ENCODE measurements at places on chromosomes 2 and 18.

GRCh38 chr2:30666266-30666874 is 140.9 kb downstream of the CAPN13 start:
- no peak for DNase-seq

DNA sequence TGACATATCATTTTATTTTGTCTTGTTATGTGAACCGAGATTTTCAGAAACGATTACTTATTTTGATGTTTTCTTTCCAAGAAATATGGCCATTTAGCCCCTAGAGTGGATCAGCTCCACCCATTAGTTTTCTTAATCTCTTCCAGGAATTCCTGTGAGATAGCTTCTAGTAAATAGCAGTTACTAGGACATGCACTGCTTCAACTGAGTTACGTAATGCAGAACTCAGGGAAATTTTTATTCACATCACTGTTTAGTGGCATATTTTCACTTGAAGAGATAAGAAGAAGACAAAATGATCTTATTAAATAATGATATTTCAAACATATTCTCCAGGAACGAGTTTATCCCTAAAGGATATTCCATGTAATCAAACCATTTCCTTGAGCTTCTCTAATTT is 573.5 kb upstream of the CNTNAP5 start:
- no peak for DNase-seq

DNA sequence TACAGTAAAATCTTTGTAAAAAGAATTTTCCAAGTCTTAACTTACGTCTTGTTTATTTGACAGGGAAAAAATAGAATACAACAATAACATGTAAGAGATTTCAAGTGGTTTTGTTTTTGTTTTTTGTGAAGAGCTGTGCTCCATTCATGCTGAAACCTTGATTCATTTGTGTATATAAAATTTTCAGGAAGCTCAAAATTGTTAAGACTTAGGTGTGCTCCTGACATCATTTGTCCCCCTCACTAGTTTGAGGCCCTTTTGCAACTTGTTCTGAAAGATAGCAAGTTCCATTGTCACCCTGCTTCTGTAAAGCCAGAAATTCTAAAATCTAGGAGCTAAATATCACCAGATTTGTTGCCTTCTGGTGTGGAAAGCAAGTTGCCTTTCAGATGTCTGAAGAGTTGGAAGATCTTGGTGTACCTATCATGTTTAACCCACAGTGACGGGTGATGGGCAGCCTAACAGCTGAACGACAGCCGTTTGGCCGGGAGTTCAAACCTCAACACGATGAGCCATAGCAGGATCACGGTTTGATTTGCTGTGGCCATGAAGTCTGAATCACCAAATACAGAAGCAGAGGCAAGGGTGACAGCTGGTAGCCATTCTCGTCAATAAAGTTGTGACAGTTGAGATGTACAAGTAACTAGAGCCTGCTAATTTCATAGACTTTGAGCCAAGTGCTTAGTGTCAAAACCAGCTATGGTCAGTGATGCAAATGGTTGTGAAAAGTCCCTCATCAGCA is 205.5 kb upstream of the SP5 start:
- no peak for DNase-seq

DNA sequence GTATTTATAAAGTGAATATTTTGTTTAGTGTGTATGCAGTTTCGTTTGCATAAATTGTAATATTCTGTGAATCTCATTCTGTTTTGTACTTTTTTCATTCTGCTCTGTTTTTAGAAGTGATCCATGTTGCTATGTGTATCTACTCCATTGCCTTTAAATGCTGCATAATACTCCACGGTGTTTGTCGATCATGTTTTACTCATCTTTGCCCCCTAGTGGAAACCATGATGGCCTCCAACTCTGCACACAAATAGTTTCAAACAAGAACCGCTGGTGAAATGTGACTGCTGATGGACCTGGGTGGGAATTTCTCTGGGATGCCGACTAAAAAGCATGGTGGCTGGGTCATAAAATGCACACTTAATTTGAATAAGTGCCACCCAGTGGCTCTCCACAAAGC is 32.0 kb upstream of the SKOR2 start:
- DNase-seq = no peak

- no peak for DNase-seq
These were observed 1.0 kb upstream of the B3GNT7 start for GRCh38 chr2:231394211-231395141.

DNA sequence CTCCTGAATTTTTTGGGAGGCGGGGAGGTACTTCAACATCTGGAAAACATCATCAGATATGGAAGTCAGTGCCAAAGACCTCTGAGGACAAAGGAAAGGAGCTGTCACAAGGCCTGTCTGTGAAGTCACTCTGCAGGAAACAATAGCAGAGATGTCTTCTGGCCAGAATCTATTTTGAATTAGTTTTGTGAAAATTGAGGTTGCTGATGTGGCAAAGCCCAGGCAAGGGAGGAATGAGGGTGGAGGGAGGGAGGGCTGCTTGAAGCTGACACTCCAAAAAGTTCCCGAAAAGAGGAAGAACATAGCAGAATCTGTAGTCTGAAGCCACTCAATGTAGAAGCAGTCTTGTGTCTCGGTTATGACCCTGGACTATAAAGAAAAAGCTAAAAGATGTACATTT is 151.1 kb upstream of the LHCGR start:
- no peak for DNase-seq

DNA sequence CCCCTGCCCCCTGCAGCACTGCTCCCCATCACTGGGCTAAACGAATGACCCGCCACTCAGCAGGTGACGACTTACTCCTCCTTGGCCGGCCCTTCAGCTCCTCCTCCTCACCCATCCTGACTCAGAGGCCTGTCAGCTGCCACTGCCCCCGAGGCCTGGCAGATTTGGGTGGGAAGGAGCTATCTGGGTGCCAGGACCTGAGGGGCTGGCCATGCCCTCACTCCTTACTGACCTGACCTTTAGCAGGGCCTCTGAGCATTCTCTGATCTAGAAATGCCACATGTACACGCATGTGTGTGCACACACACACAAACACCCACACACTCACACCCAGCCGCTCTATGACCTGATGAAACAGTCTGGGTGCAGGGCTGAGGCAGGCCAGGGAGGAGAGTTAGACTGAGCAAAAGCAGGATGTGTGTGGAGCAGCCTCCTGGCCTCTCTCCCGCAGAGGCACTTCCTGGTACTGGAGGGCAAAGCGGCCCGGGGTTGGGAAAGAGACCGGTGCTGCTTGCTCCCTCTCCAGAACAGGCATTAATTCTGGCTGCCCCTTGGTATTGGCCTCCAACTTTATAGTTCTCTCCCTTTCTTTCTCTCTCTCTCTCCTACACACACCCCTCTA is 68.0 kb downstream of the ZFP36L2 start:
- no peak for DNase-seq

DNA sequence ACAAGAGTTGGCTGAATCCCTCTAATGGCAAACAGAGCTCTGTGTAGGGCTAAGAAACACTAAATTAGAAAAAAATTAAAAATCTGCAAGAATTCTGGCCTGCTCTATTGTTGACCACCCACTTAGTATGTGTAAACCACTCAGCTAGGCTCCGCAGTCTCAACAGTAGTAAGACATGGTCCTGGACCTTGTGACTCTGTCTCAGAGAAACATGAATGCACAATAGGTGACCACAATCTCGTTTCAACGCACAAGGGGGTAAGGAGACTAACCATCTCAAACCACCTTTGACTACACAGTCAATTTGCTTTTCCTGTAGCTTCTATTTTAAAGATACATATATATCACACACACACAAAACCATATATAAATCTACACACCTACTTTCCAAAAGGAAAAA is 16.5 kb downstream of the SEPTIN10 start:
- no peak for DNase-seq

- no peak for DNase-seq
These were observed 64.9 kb upstream of the WIPF1 start for GRCh38 chr2:174662459-174662858.

Measured in NCI-H1092 (cell line).